ENCODE measurements at places on chromosomes 5 and 9.

GRCh38 chr5:124436294-124436693, 310.1 kb downstream of the ZNF608 start:
- DNase-seq: no peak

DNA sequence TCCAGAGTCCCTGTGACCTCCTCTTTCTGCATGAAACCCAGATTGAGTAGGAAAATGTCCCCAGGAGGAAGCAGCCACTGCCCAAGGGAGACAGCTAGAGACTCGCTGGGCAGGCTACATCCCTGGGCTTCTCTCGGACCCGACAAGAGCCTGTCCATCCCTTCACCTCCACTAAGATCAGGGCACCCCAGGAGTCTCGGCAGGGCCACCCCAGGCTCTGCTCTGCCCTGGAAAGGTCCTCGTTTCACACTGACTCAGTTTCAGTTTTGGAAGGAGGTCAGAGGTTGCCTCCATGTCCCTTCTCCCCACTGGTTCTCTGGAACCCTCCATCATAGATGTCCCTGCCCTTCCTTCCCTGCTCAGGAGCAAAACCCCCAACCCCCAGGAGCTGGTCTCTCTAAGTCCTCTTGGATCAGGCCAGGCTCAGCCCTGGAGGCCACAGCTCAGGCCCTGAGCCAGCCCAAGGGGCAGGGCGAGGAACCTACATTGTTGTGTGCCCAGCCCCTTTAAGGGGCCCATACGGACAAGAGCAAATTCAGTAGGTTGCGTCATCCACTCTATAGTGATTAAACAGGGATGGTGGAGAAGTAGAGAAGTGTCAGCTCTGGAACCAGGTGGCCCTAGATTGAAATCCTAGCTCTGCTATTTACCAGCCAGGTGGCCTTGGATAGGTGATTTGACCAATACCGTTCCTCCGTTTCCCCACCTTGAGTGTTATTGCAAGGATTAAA, 37.4 kb downstream of the C9orf50 start:
- DNase-seq: no peak

DNA sequence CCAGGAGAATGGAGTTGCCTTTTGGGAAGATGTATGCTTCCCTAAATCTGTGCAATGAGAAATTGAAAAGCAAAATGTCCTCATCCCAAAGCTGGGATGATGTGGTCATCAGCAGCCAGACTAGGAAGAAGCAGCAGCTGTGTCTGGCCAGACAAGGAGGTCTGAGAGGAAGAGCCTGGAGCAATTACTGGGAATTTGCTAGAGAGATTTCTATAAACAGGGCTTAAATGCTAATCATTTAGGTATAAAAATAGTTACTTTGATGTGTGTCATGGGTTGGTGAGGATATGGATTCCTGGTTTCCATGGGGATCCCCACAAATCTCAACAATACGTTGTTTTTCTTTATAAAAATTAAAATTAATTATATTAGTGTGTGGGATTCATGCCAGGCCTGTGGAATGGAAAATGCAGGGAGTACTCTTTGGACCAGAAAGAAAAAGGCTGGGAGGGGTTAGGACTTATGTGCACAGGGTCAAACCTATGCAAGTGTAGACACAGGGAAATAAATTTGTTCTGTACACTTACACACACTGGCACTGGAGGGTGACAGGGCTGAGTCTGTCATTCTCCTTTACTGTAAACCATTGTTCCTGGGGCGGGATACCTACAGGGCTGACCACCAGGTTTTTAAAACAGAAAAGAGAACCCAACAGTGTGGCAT, 58.7 kb upstream of the TRPC7 start:
- no peak for DNase-seq

DNA sequence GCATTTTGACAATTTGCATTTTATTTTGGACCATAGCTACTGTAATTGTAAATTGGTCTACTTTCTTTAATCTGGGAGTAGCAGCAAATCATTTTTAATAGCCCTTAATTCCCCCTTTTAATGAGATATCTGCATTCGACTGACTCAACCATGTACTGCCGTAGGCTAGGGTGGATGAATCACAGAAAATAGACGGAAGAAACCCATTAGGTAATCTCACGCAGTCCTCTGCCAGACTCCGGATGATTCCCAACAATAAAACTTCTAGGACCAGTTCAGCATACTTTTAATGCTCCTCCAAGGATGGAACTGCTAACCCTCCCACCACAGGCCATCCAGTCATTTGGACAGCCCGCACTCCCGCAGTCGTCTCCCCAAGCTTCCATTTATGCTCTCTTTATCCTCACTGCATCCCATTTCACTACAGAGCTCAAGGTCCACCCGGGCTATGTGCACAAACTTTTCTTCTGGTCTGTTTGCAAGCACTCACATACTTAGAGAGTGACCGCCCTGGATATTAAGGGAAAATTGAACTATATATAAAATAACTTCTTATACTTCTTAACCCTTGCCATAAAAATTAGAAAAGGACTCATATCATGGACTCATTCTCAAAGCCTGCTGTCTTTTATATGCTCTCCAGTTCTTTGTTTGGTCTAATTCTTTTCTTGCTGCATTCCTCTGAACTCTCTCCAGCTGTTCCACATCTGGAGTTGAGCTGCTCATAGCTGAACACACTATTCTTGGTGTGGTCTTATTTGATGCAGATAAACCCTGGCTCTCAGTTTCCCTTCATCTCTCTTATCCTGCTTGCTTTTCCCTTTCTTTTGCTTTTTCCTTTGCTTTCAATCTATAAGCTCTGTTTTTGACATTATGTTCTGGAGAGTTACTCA, 326.6 kb downstream of the ARL15 start:
- DNase-seq: no peak

GRCh38 chr9:138078846-138079245, 201.3 kb downstream of the CACNA1B start:
- no peak for DNase-seq

DNA sequence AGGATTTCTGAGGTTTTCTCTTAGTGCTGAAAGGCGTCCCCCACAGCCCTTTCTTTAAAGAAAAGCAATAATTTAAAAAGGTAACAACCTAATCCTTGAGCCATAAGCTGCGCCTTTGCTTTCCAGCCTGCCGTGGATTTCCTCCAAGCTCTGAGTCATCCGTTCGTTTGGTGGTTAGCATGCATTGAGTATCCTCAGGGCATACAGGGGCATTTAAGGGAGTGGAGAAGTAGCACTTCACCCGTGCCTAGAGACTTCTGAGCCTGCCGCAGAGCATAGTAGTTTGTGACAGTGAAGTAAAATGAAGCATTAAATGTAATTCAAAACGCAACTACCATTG, 892 bp upstream of the TNC start:
- no peak for DNase-seq

- DNase-seq: no peak
Measured at GRCh38 chr5:86864051-86864450, 246.3 kb downstream of the COX7C start.

GRCh38 chr5:126373375-126374108, 49.7 kb upstream of the GRAMD2B start:
- no peak for DNase-seq

DNA sequence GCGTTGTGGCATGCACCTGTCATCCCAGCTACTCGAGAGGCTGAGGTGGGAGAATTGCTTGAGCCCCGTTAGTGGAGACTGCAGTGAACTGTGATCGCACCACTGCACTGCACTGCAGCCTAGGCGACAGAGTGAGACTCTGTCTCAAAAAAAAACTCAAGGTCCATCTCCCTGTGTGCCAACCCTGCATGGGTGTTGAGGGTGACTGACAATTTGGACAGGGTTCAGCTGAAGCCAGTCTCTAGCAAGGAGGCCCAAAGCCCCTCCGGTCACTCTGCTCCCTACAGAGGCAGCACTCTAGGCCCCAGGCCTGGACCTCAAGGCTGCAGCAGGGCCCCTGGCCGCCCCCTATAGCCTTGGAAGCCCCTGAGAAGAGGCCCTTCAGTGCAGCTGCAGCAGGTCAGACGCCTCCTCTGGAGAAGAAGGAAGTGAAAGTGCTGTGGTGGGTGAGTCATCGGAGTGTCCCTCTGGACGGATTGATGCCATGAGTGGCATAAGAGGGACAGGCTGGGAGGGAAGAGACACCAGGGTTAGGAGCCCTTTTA, 39.2 kb upstream of the NEK6 start:
- DNase-seq: no peak

GRCh38 chr5:162699361-162699760, 631.8 kb downstream of the GABRG2 start:
- DNase-seq: no peak

- DNase-seq: no peak
Measured at GRCh38 chr9:97243606-97244005, 63.9 kb upstream of the CCDC180 start.

- DNase-seq: no peak
Measured at GRCh38 chr5:96023518-96023917, 61.9 kb upstream of the ELL2 start.
